ENCODE measurements at places on chromosomes 4 and X. TPM values are rescaled to one million over a fixed set of nuclear protein-coding genes. Genes with fewer than 3 reads are reported as not detected.

DNA sequence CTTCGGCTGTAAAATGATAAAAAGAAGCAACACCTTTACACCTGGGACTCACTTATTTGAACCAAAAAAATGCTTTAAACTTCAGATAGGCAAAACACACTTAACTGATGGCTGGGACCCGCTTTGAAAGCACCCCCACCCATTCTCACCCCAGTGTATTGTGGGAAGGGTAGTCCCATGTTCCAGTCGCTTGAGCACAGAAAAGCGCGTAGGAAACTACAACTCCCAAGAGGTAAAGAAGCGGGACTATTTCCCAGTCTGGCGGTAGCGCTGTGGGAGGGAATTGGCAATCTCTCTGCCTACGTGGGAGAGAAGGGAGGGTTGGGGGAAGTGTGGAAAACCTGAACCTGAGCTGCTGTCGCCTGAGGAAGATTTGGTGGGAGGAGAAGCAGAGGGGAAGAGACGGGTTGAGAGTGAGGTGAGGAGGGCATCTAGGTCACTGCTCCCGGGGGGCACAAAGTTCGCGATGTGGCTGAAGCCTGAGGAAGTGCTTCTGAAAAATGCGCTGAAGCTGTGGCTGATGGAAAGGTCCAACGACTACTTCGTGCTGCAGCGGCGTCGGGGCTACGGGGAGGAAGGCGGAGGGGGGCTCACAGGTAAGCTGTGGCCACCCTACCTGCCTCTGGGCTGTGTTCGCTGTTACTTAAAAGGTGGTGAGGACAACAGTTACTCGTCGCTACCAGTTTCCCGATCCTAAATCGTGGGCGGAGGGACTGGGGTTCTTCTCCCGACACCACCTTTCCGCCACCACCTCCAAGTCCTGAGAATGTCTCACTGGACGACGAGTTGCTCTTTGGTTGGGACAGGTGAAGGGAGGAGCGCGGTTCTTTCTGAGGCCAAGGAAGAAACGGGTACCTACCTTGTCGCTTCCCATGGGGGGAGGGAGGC lies at the start of gene TBC1D8B:
Gene TBC1D8B, plus strand, starts transcription at position 286 of the 888 bp plus-strand sequence. Its CDS starts 181 bp downstream, at position 467.
- H3K27ac ChIP-seq = no peak within 1 kb of the TSS
- peak within 1 kb of the TSS; percentile 81 for H3K4me3 ChIP-seq
- DNase-seq = peak; percentile 6
- peaks cover 6% of the 10 kb centered on the region for H3K4me1 ChIP-seq

- no peaks in the 10 kb centered on the region for H3K36me3 ChIP-seq
- H3K4me3 ChIP-seq = no peak overlapping the region
- DNase-seq = no peak
- no peak overlapping the region for H3K27ac ChIP-seq
- no peaks in the 10 kb centered on the region for H3K4me1 ChIP-seq
- H3K27me3 ChIP-seq = no peaks in the 10 kb centered on the region
Observed at GRCh38 chr4:25888781-25889180, 25.2 kb upstream of the SMIM20 start.

DNA sequence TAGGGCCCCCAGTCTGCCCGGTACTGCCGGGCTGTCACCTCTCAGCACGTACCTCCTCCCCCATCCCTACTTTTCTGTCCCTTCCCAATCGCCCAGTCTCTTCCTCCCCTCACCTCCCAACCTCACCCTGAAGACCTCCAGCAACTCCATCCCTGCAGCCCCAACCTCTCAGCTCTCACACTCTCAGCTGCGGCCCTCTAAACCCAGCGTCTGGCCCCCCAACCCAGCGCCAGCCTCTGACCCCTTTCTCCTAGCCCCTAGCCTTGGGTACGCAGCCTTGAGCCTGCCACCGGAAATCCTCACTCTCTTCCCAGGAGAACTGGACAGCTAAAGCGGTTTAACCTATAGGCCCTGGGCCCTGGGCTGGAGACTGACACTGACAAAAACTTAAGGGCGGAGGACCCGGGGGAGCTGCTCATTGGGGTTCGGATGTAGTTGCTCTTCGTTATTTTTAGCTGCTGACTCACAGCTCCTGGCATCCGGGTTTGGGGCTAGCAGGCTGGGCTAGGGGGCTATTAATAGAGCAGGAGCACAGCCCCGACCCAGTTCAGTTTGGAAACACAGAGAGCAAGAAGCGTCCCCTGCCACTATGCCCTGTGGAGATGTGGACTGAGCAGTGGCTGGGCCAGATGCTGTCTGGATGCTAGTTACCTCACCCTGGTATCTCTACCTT lies 9.6 kb upstream of the DLG3 start:
- peaks cover 16% of the 10 kb centered on the region for H3K4me1 ChIP-seq
- peaks cover 48% of the 10 kb centered on the region for H3K27me3 ChIP-seq
- H3K4me3 ChIP-seq = peak overlapping the region; percentile 90
- no peak for DNase-seq
- H3K36me3 ChIP-seq = no peaks in the 10 kb centered on the region

DNA sequence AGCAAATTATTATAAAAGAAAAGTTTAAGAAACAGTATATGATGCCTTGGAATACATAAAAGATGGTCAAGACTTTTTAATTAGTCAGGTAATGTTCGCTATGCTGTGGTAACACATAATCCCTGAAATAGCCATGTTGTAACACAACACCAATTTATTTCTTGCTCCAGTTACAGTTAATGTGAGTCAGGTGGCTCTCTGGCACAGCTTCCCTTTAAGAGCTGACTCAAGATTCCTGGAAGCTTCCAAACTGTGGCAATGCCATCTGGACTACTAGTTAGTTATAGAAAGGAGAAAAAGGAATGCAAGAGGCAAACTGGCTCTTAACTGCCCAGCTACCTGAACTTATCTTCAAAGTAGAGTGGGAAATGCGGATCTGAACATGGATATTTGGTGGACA lies 210.5 kb downstream of the CHM start:
- H3K27ac ChIP-seq = no peak overlapping the region
- no peaks in the 10 kb centered on the region for H3K36me3 ChIP-seq
- H3K4me1 ChIP-seq = no peaks in the 10 kb centered on the region

- H3K4me3 ChIP-seq = no peak overlapping the region
- H3K27ac ChIP-seq = no peak overlapping the region
- no peaks in the 10 kb centered on the region for H3K27me3 ChIP-seq
- no peak for DNase-seq
Observed at GRCh38 chrX:127571834-127572233, 480.4 kb downstream of the ACTRT1 start.

- peak overlapping the region; percentile 57 for H3K4me3 ChIP-seq
- peaks cover 47% of the 10 kb centered on the region for H3K27me3 ChIP-seq
- H3K27ac ChIP-seq = no peak overlapping the region
- no peak for DNase-seq
- H3K36me3 ChIP-seq = no peaks in the 10 kb centered on the region
Observed at GRCh38 chr4:180057891-180058671, 2185.1 kb upstream of the TENM3 start.

- no peak for DNase-seq
- H3K4me1 ChIP-seq = no peaks in the 10 kb centered on the region
- H3K27ac ChIP-seq = no peak overlapping the region
- H3K36me3 ChIP-seq = no peaks in the 10 kb centered on the region
Observed at GRCh38 chr4:126725906-126726305, 906.9 kb upstream of the INTU start.

- H3K36me3 ChIP-seq = no peaks in the 10 kb centered on the region
- peaks cover 8% of the 10 kb centered on the region for H3K27me3 ChIP-seq
- DNase-seq = peak; percentile 24
- peaks cover 30% of the 10 kb centered on the region for H3K4me1 ChIP-seq
- H3K4me3 ChIP-seq = peak overlapping the region; percentile 67
Observed at GRCh38 chrX:153726286-153727122, 1.8 kb downstream of the ABCD1 start.

The RNF128 gene
- total RNA-seq = not detected

The CLNK gene
- 0.05 TPM for total RNA-seq

The PNMA6F gene
- total RNA-seq = not detected

The IL9R gene
- total RNA-seq = 5.2 TPM
